ENCODE measurements at places on chromosomes 7 and 10.
A peak's percentile ranks its signal among the peaks of the same experiment; 100 is the strongest.

- DNase-seq, result no peak
Measured at GRCh38 chr10:68087685-68088401, 12.8 kb upstream of the HERC4 start.

GRCh38 chr10:95516774-95517373 lies 44.3 kb downstream of the SORBS1 start:
- no peak for DNase-seq

DNA sequence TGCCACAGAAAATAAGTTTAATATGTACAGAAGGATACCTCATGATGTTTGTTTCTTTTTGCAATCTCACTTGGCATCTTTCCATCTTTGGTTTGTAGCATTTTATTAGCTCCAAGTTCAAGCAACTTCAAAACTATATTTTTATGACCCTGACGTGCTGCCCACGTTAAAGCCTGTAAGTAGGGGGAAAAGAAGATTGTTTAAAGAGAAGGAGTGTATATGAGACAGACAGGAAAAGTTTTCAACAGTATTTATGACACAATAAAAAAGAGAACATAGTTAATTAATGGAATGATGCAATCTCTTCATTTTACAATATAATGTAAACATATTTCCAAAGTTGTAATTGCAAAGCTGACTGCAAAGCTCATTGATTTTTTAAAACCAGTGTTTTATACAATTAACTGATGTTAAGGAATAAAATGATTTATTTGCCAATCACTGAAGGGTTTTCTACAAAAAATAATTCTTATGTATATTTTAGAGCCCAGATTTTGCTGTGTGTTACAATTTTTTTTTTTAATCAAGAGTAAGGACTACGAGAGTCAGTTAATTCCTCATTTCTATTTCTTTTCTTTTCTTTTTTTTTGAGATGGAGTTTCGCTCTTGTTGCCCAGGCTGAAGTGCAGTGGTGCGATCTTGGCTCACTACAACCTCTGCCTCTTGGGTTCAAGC lies 42.5 kb downstream of the ASZ1 start:
- no peak for DNase-seq

DNA sequence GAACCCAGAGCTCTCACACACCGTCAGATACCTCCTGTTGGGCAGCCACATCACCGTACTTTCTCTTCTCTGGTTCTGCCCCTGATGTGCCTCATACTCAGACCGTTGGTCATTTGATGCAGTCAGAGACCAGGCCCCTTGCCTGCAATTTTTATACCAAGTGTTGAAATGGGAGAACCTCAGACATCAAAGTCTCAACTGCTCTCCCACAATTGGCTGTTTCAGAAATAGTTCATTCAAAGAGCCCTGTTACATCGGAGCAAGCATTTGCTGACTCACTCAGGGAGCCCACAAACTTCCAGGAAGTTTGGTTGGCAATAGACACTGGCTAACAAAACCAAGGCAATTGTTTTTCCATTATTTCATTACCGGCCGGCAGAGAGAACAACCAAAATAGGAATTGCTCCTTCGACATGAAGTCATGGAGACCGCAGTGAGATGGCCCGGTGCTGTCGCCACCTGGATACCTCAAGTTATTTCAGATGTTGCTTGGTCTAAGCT lies 33.5 kb upstream of the ADAM12 start:
- DNase-seq, result peak; percentile 14

DNA sequence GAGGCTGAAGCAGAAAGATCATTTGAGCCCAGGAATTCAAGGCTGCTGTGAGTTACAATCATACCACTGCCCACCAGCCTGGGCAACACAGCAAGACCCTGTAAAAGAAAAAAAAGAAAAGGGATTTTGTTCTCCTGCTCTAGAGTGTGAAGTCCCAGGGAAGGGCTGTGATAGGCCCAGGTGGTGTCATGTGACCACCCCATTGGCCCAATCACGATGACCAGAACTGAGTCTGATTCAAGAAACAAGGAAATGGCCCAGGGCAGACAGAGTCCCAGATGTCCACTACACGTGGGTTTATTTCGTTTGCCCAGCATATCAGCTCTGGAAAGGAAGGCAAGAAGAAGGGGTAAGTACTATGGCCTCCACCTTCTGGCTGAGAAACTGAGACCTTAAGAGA lies 81.3 kb upstream of the CUX1 start:
- DNase-seq, result no peak

DNA sequence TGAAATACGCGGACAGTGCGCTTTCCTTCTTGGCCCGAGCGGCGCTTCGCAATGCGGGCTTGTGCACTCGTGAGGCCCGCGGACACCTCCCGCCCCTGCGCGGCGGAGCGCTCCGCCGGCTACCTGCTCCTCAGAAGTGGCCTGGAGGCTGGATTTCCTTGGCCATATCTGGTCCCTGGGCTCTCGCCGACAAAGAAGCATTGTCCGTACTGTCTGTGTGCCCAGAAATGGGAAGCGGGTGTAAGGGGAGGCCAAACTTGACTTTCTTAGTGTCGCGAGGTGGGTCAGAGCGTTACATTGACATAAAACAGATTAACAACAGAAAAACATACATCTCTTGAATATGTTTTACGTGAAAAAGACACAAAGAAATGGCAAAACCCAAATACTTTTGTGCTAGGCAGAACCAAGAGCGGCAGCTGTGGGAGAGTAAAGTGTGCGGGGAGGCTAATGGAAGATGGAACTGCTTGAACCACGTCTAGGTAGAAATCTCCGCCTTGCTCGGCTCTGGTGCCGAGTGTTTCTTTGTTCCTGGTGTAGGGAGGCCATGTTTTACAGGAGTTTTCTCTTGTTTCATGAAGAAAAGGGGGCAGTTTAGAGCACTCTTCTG lies 1.4 kb downstream of the LANCL2 start:
- DNase-seq, result peak; percentile 39

DNA sequence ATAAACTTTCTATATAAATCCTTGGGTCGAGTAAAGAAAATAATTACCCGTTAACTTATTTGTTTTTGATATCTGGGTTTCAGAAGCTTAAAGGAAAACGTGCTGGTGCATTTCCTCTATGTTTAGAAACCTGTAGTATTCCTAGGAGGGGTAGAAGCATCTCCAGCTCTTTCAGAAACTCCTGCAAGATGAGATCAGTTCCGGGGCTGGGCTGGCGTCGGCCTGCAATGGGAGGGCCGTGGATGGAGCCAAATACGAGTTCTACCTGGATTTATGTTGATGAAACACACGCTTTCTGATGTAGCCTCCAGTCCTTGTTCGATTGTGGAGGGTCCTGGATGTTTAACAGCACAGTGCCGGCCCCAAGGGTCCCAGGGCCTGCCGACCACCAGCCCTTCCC lies 35.8 kb upstream of the DIP2C start:
- DNase-seq, result no peak

- no peak for DNase-seq
Measured at GRCh38 chr10:124643330-124644009, 100.7 kb downstream of the FAM53B start.

DNA sequence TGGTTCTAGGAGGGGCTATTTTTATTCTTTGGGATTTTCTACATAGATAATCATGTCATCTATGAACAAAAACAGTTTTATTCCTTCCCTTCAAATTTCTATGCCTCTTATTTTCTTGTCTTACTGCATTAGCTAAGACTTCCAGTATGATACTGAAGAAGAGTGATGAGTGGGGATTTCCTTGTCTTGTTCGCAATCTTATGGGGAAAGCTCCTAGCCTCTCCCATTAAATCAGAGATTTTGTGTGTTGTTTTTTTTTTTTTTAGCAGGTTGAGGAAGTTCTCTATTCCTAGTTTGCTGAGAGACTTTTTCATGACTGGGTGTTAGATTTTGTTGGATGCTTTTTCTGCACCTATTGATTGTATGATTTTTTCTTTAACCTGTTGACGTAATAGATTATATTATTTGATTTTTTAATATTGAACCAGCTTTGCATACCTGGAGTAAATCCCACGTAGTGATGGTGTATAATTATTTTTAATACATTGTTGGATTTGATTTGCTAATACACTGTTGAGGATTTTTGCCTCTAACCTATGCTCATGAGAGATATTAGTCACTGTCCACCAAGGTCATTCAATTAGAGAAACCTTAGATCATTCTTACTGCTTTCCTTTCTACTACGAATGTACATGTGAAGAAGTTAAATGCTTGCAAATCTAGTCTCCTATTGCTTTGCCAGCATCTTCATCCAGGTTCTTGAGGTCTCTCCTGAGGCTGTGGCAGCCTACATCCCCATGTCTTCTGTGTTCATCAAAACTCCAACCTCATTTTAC lies 6.5 kb downstream of the ATP5F1C start:
- no peak for DNase-seq

DNA sequence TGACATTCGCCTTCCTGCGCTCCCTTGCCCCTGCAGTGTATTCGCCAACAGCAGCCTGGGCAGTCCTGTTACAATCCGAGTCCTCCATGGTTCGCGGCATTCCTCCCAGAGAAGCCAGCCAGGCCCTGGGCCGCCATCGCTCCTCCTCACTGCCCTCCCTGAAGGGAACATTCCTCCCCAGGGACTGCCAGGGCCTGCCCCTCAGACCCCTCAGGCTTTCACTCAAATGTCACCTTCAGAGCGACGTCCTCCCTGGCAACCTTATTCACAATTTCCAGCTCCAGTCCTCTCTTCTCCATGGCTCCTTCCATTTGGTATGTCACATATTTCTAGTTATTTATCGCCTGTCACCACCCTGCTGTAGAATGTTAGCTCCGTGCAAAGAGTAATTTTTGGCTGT lies 17.4 kb downstream of the ADAMTS14 start:
- DNase-seq, result no peak

GRCh38 chr10:71531485-71532446 lies 135.0 kb downstream of the CDH23 start:
- DNase-seq, result peak; percentile 26

DNA sequence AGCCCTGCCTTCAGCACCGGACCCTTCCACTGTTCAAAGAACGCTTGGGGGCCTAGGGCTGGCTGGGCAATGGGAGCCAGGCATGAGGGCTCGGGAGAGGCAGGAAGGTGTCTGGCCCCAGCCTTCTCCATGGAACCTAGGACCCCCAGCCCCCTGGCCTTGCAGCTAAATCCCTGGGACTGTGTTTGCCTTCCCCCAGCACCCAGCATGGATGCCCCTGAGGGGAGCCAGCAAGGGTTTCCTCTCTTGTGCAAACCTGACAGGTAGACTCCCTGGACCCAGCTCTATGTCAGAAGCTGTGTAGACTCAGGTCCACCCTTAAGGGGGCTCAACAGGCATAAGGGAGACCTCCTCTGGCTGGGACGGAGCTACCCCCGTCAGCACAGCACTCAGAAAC lies 288.0 kb downstream of the GRID1 start:
- no peak for DNase-seq

- no peak for DNase-seq
Measured at GRCh38 chr7:101804967-101805366, 12.5 kb upstream of the CUX1 start.

DNA sequence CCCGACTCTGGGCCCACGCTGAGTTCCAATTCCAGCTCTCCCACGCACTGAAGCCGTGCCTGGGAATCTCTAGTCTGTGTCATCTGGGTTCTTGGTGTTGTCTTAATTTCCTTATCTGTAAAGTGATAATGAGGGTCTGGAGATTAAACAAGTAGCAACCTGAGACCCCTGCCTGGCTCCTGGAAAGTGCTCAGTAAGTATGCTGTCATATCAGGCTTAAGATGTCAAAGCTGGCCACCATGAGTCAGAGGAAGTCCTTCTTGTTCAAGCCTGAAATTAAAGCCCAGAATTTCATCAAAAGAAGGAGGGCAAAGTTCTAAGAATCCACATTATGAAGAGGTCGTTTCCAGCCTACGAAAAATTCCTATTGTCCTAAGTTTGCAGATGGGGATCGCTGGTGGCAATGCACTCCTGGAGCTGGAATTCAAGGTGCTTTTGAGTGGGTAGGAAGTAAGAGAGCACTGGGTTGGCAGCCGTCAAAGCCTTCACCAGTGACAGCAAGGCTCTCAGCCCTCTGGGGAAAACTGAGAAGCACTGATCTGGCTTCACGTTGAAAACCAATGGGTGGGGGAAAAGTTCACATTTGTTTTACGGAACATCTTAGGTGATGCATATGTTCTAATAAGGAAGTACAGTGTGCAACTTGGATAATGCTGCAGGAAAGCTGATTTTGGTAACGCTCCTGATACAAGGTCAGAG lies 50.3 kb upstream of the NCAPG2 start:
- no peak for DNase-seq

DNA sequence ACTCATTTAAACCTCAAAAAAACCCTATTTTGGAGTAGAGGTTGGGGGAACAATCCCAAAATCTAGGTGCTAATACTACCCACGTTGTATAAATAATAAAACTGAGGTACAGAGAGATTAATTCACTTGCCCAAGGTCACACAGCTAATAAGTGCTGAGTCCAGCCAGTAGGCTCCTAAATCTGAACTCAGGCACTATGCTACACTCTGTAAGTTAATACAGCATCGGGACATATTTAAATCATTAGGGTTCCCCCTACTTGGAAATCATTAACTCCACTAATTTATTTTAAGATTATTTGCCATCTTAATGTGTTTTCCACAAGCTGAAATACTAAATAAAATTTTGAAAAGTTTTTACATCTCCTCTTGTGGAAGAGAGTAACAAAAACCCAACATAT lies 24.2 kb downstream of the PIP4K2A start:
- no peak for DNase-seq

DNA sequence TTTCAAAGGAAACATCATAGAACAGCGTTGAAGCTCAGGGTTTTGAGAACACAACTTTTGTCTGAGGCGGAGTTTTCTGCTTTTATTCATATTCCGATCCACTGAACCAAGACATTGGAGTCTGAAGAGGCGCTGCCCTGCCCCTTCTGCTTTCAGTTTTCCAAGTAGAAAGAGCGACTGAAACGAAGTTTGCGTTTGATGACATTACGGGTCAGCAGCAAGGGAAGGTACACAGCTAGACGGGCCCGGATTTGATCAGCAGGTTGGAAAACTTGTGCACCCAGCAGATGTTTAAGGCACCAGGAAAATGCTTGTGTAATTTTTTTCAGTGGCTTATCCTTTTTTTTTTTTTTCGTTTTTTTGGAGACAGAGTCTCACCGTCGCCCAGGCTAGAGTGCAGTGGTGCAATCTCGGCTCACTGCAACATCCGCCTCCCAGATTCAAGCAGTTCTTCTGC lies 720 bp downstream of the SUN1 start:
- DNase-seq, result no peak

GRCh38 chr10:3834404-3834803 lies 49.4 kb upstream of the KLF6 start:
- DNase-seq, result no peak

- DNase-seq, result peak; percentile 3
Measured at GRCh38 chr10:131065673-131066305, 245.7 kb downstream of the TCERG1L start.

All from pons (tissue), 1 donor.